ENCODE measurements at places on chromosomes 3 and 15. TPM values are rescaled to one million over a fixed set of nuclear protein-coding genes. Genes with fewer than 3 reads are reported as not detected.

DNA sequence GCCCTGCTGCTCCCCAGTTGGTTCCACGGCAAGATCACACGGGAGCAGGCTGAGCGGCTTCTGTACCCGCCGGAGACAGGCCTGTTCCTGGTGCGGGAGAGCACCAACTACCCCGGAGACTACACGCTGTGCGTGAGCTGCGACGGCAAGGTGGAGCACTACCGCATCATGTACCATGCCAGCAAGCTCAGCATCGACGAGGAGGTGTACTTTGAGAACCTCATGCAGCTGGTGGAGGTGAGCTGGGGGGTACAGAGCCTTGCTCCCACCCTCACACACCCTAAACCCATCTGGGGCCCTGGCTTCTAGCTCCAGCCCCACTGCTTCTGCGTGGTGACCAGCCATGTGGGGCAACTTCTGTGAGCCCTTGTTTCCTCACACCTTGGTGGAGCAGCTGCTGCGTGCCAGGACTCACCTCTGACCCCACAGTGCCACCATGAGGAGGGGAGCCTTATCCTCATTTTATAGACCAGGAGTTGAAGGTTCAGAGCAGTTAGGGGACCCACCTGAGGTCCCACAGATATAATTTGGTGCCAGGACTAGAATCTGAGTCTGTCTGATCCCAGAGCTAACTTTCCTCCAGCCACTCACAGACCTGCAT is 13.3 kb upstream of the LMAN1L start:
- peak; percentile 62 for DNase-seq
- H3K27me3 ChIP-seq: no peaks in the 10 kb centered on the region
- H3K4me1 ChIP-seq: peaks cover 69% of the 10 kb centered on the region
- peak overlapping the region; percentile 97 for H3K27ac ChIP-seq
- H3K4me3 ChIP-seq: no peak overlapping the region

DNA sequence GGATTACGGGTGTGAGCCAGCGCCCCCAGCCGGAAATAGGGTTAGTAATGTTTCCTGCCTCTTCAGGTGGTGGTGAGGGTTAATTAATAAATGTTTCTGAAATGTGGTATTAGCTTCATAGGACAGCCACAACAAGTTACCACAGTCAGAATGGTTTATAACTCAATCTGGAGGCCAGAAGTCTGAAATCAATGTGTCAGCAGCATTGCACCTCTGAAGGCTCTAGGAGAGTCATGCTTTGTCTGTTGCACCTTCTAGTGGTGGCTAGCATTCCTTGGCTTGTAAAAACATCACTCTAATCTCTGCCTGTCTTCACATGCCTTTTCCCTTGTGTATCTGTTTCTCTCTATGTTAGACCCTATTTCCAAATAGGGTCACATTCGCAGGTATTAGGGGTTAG is 7.8 kb upstream of the RPSA start:
- H3K4me1 ChIP-seq: no peaks in the 10 kb centered on the region
- H3K4me3 ChIP-seq: no peak overlapping the region
- H3K27me3 ChIP-seq: no peaks in the 10 kb centered on the region
- H3K36me3 ChIP-seq: peaks cover 64% of the 10 kb centered on the region

Gene CYP8B1
- total RNA-seq: not detected

Gene SST
- total RNA-seq: not detected

GRCh38 chr3:176964661-176965060 is 232.6 kb downstream of the TBL1XR1 start:
- H3K36me3 ChIP-seq: no peaks in the 10 kb centered on the region
- H3K27me3 ChIP-seq: no peaks in the 10 kb centered on the region
- H3K4me3 ChIP-seq: no peak overlapping the region

GRCh38 chr3:72977060-72977808 is 19.4 kb upstream of the PPP4R2 start:
- no peak overlapping the region for H3K27ac ChIP-seq
- H3K27me3 ChIP-seq: no peaks in the 10 kb centered on the region
- H3K4me3 ChIP-seq: no peak overlapping the region

DNA sequence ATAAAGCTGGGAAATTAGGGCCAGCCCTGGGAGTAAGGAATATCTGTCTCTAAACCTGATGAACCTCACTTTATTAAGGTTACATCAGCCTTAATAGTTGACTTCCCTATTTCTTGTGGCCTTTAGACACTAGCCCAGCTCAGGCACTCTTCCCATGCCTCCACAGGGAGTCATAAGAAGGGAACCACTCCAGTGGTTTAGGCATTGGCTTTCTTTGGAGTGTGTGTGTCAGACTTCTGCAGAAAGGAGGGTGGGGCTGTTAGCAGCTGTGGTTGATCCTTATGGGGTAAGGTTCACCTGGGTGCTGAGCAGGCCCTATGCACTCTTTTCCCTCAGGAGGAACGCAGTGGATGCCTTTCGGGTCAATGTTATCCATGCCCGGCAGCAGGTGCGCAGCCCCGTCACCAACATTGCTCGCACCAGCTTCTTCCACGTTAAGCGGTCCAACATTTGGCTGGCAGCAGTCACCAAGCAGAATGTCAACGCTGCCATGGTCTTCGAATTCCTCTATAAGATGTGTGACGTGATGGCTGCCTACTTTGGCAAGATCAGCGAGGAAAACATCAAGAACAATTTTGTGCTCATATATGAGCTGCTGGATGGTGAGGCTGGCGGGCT is 4.0 kb downstream of the AP2M1 start:
- H3K27ac ChIP-seq: no peak overlapping the region
- H3K27me3 ChIP-seq: no peaks in the 10 kb centered on the region
- no peak for DNase-seq
- peaks cover 30% of the 10 kb centered on the region for H3K4me1 ChIP-seq
- H3K4me3 ChIP-seq: no peak overlapping the region

DNA sequence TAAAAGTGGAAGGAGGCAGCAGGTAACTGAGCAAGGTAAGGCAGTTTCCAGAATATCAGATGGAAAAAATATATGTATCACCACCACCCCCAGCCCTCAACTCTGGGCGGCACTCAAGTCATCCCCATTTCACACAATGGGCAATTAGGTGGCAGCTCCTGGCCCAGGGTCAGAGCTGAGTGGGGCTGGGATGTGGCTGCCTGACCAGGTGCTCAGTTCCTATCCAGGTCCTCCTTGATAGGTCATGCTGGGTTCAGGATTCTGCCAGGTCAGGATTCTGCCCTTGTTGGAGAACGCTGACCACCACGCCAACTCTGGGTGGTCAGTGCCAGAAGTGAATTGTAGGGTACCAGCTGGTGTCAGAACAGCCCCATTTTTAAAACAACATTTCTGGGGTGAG is 29.5 kb downstream of the RAB6B start:
- DNase-seq: no peak
- H3K36me3 ChIP-seq: no peaks in the 10 kb centered on the region
- no peak overlapping the region for H3K4me3 ChIP-seq
- H3K4me1 ChIP-seq: no peaks in the 10 kb centered on the region

DNA sequence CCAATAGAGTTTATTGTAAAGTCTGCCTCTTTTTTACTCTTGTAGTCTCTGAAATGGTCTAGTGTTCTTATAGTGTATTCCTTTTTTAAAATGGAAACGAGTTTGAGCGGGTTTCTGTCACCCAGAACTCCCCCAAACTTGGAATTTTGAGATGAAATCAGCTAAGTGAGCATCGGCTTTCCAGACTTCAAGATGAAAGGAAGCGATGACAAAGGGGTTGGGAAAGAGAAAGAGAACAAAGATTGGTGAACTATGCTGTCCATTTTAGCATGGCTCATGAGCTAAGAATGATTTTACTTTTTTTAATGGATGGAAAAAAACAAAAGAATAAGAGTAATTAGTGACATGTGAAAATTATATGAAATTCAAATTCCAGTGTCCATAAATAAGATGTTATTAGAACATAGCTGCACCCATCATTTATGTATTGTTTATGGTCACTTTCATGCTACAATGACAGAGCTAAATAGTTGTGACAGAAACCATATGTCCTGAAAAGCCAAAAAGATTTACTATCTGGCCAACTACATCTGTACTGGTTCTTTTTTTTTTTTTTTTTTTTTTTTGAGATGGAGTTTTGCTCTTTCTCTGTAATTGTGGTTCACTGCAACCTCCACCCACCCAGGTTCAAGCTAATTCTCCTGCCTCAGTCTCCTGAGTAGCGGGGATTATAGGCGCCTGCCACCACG is 52.7 kb upstream of the PDZRN3 start:
- no peak overlapping the region for H3K27ac ChIP-seq
- no peaks in the 10 kb centered on the region for H3K36me3 ChIP-seq
- no peaks in the 10 kb centered on the region for H3K4me1 ChIP-seq
- no peaks in the 10 kb centered on the region for H3K27me3 ChIP-seq
- no peak for DNase-seq

GRCh38 chr15:90552162-90552928 is 22.6 kb downstream of the CRTC3 start:
- H3K36me3 ChIP-seq: peaks cover 2% of the 10 kb centered on the region
- H3K4me1 ChIP-seq: peaks cover 13% of the 10 kb centered on the region
- no peak for DNase-seq

DNA sequence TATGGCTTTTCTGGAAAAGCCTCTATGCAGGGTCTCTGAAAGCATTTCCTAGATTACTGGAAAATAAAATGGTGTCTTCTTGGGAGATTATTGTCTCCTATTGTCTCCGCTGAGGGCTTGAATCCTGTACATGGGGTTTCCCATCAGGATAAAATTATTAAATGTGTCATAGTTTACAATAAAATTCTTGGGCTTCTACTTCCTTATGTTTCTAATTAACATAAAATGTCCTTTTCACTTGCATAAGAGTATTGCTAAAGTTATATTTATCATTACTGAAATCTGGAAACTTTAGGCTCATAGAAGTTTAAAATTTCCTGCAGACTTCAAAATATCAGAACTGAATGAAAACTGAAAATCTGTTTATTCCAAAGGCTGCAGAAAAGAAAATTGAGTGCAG is 595.5 kb upstream of the AGTR1 start:
- DNase-seq: no peak
- no peaks in the 10 kb centered on the region for H3K27me3 ChIP-seq
- no peak overlapping the region for H3K4me3 ChIP-seq
- H3K36me3 ChIP-seq: no peaks in the 10 kb centered on the region
- H3K4me1 ChIP-seq: no peaks in the 10 kb centered on the region

DNA sequence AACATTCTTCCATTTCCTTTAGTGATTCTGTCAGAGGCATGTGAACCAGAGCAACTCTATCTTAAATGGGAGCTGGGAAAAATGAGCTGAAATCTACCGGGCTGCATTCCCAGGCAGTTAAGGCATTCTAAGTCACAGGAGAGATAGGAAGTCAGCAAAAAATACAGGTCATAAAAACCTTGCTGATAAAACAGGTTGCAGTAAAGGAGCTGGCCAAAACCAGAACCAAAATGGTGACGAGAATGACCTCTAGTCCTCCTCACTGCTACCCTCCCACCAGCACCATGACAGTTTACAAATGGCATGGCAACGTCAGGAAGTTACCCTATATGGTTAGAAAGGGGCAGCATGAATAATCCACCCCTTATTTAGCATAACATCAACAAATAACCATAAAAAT is 66.4 kb downstream of the B3GALNT1 start:
- H3K36me3 ChIP-seq: no peaks in the 10 kb centered on the region
- no peak overlapping the region for H3K4me3 ChIP-seq
- H3K27ac ChIP-seq: no peak overlapping the region
- H3K4me1 ChIP-seq: peaks cover 3% of the 10 kb centered on the region

Gene RETNLB
- not detected for total RNA-seq

Gene DRD3
- total RNA-seq: not detected

- H3K4me1 ChIP-seq: peaks cover 2% of the 10 kb centered on the region
- H3K4me3 ChIP-seq: no peak overlapping the region
- H3K36me3 ChIP-seq: no peaks in the 10 kb centered on the region
- no peak overlapping the region for H3K27ac ChIP-seq
Observed at GRCh38 chr3:9721700-9722060, 9.9 kb upstream of the BRPF1 start.

DNA sequence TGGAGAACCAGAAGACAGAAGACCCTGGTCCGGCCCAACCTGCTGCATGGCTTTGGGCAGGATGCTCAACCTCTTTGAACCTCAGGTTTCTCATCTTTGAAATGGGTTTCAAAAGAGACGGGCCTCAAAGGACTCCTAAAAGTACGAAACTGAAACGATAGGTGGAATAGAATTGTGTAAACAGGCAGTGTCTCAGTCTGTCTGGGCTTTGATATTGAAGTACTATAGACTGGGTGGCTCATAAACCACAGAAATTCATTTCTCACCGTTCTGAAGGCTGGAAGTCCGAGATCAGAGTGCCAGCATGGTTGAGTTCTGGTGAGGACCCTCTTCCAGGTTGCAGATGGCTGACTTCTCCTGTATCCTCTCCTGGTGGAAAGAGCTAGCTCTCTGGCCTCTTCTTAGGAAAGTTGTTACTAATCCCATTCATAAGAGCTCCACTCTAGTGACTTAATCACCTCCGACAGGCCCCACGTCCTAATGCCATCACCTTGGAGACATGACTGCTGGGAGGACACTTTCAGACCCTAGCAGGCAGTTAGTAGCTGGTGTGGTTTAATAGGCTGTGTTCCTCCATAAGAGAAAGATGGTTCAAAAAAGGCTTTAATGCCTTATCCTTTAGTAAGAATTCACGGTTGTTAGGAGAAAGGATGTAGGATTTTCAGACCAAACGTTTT is 35.7 kb downstream of the SSUH2 start:
- no peak overlapping the region for H3K27ac ChIP-seq
- no peak overlapping the region for H3K4me3 ChIP-seq
- DNase-seq: no peak
- H3K4me1 ChIP-seq: no peaks in the 10 kb centered on the region

DNA sequence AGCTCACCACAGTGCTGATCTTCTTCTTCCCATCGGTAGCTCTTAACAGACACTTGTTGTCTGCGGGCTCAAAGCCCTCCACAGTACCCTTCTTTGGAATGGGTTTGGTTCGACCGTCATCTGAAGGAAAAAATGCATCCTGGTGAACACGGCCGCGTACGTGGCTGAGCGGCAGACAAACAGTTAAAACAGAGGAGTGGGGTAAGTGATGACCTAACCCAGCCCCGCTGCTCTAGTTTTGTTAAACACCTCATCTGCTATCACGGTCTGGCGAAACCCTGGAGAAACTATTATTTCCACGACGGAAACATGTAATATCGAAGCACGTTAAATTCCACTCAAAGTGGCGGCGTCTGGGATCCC is 725 bp downstream of the SRP14 start:
- H3K36me3 ChIP-seq: peaks cover 39% of the 10 kb centered on the region
- no peak for DNase-seq
- peak overlapping the region; percentile 93 for H3K27ac ChIP-seq
- H3K4me3 ChIP-seq: peak overlapping the region; percentile 93
- H3K4me1 ChIP-seq: peaks cover 18% of the 10 kb centered on the region

GRCh38 chr15:87672309-87673288 is 583.9 kb downstream of the NTRK3 start:
- no peaks in the 10 kb centered on the region for H3K36me3 ChIP-seq
- H3K4me3 ChIP-seq: no peak overlapping the region
- no peak overlapping the region for H3K27ac ChIP-seq
- H3K27me3 ChIP-seq: no peaks in the 10 kb centered on the region
- DNase-seq: no peak

DNA sequence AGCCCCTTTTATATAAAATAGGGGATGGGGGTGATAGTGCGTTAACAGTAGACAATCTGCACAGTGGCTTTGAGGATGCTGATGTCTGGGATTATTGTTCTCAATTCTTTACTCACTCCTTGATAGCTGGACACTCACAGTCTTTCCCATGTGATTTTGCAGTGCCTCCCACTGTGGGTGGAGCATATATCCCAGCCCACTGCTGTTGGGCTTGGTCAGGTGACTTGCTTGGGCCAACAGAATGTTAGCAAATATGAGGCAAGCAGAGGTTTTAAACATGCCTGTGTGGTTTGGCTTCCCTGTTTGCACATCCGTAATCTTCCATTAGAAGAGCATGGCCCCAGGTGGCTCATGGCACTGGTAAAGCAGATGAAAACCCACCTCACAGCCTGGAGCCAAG is 46.5 kb downstream of the CPA3 start:
- H3K27me3 ChIP-seq: no peaks in the 10 kb centered on the region
- no peaks in the 10 kb centered on the region for H3K4me1 ChIP-seq
- no peak for DNase-seq
- H3K36me3 ChIP-seq: no peaks in the 10 kb centered on the region
- H3K4me3 ChIP-seq: no peak overlapping the region
